ENCODE measurements at places on chromosomes 12 and 14. TPM values are rescaled to one million over a fixed set of nuclear protein-coding genes. Genes with fewer than 3 reads are reported as not detected.

GRCh38 chr14:36227802-36228201 lies 51.3 kb upstream of the PTCSC3 start:
- DNase-seq, result no peak

DNA sequence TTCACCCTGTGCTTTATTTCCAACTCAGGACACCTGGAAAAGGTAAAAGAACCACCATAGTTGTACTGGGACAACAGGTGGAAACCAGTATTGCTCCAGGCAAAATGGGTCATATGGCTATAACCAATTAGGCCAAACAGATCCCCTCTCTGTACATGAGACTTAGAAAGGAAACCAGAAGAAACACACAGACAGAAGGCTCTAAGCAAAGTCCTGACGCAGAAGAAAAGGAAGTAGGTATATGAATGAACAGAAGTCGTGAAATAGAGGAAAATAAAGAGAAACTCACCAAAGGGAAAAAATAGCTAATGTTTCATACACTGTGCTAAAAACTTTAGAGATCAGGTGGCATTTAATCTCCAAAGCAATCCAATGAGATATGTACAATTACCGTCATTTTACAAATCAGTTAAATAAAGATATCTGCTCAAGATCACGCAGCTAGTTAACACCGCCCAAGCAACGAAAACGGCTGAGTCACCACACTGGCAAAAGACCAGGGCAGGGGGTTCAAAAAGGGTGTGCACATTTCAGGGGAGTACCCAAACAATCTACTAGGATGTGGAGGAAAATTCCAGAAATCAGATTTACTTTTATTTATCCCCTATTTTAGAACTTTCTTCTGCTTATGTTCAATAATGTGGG lies 82.3 kb downstream of the ITPR2 start:
- no peak for DNase-seq

GRCh38 chr14:22546722-22547071 lies 42.3 kb downstream of the DAD1 start:
- no peak for DNase-seq

DNA sequence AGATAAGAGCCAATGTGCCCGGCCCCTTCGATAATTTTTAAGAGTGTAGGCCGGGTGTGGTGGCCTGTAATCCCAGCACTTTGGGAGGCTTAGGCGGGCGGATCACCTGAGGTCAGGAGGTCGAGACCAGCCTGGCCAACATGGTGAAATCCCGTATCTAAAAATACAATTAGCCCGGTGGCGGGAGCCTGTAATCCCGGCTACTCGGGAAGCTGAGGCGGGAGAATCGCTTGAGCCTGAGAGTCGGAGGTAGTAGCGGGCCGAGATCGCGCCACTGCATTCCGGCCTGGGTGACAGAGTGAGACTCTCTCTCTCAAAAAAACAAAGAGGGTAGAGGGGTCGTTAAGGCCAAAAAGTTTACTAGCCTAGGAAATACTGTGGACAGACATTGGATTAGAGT lies 2.6 kb downstream of the KRAS start:
- DNase-seq, result no peak

Gene PLEKHG7
- total RNA-seq, result not detected

Gene GEMIN2
- 23.0 TPM for total RNA-seq
